ENCODE measurements at places on chromosomes 2 and 18.

- DNase-seq, result no peak
Observed at GRCh38 chr18:48848641-48849143, 102.1 kb downstream of the SMAD7 start.

DNA sequence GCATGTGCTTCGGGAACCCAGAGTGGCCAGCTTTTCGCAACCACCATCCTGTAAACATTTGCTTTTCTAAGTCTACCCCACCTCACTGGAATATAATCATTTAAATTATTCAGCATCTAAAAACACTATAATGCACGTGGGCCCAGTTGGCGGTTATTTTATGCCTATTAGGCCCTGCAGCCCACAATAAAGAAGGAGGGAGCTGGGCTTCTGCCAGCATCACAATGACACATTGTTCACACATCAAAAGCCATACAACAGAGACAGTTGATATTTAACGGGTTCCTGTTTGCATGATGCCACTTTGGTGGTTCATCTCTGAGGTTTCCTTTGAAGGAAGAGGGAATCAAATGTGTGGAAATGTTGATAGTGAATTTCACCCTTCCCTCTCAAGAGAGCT, 916.0 kb upstream of the CELF4 start:
- no peak for DNase-seq

GRCh38 chr18:70659036-70659925, 370.4 kb downstream of the SOCS6 start:
- DNase-seq, result no peak

GRCh38 chr2:74000666-74001065, 16.0 kb downstream of the TET3 start:
- DNase-seq, result no peak

GRCh38 chr2:174492963-174493431, 6.2 kb upstream of the GPR155 start:
- no peak for DNase-seq

DNA sequence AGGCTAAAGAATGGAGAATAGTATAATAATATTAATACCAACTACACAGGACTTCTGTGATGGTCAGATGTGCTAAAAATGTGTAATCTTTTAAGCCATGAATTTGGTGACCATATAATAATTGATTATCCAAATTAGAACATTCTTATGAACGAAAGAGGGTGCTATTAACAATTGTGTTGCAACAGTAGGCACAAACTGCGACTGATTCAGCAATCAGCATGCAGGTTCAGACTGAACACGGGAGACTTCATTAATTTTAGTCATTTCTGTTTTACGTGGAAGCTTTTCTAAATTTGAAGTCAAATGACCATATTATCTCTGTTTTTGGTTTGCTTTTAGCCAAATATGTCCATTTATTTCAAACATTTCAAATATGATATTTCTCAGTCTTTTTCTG, 54.6 kb upstream of the CHST9 start:
- DNase-seq, result no peak

DNA sequence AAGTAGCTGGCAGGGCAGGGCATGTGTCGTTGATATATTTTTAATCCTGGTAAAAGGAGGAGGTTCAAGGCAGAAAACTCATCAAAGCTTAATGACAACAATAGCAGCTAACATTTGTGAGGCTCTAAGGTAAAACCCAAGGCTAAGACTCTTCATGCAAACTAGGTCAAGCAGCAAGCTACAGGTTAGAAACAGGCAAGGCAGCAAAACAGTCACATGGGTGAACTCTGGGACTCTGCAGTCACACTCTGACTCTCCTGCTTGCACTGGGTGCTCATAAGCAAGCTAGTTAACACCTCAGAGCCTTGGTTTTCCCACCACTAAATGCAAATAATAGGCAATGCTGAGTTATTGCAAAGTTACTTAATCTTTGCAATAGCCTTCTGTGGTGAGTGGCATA, 7.9 kb downstream of the IL1RN start:
- DNase-seq, result peak; percentile 7

- no peak for DNase-seq
Observed at GRCh38 chr18:59699750-59700534, 2.7 kb upstream of the CCBE1 start.

DNA sequence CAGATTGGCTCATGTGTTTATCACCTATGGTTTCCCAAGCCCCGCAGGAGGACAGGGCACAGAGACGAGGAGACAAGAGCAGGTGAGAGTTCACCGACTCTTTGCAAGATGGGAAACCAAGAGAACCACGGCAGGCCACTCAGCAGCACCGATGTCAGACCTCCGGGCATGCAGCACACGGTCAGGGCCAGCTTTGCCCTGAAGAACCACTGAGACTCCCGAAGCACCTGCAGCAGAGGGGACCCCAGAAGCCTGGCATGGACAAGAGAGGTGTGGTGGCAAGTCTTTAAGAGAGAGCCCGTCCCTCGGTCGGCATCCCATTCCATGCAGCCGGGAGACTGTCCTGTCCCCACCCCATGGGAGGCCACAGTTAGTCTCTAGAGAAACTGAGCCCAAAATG, 36.6 kb upstream of the TAF1B start:
- DNase-seq, result no peak

GRCh38 chr18:72316497-72316896, 227.6 kb downstream of the CBLN2 start:
- no peak for DNase-seq

DNA sequence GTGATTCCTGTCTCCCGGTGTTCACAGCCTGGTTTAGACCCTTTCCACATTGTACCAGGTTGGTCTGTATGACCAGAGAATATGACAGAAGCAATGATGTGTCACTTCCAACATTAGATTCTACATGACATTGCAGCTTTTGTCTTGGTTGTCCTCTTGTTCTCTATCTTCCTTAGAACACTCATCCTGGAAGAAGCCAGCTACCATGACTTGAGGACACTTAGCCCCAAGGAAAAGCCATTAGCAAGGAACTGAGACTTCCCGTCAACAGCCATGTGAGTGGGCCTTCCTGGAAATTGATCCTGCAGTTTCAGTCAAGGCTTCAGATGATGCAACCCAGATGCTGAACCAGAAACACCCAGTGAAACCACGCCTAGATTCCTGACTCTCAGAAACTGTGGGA, 143.3 kb downstream of the MREG start:
- no peak for DNase-seq

- DNase-seq, result no peak
Observed at GRCh38 chr2:30677861-30678385, 129.3 kb downstream of the CAPN13 start.

- DNase-seq, result no peak
Observed at GRCh38 chr2:17646081-17646554, 105.6 kb downstream of the VSNL1 start.

- DNase-seq, result no peak
Observed at GRCh38 chr2:50529600-50530218, 502.2 kb downstream of the NRXN1 start.

GRCh38 chr2:64018701-64019082, 536 bp downstream of the VPS54 start:
- DNase-seq, result peak; percentile 76

GRCh38 chr2:48902521-48902920, 147.0 kb upstream of the LHCGR start:
- DNase-seq, result no peak

- no peak for DNase-seq
Observed at GRCh38 chr2:184654945-184655344, 56.6 kb downstream of the ZNF804A start.

- DNase-seq, result no peak
Observed at GRCh38 chr2:128579825-128580224, 261.2 kb upstream of the HS6ST1 start.

GRCh38 chr2:148599109-148599991, 45.2 kb upstream of the EPC2 start:
- no peak for DNase-seq

DNA sequence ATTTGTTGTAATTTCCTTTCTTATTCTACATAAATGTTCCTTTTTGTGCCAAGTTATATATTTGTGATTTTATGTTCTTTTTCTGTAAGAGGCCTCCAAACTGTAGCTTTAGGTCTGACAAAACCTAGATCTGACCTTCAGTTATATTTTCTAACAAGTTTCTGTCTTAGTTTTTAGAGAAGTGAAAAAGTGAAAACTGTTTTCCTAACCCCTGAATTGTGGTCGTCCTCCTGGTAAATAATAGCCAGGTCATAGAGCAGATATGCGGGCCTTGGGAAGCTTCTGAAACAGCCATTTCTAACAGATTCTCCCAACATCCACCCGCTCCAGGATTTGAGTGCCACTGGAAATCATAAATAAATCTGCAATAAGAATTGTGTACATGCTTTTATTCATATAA, 398.4 kb upstream of the CWC22 start:
- no peak for DNase-seq

GRCh38 chr2:238942080-238942725, 94.3 kb downstream of the TWIST2 start:
- peak; percentile 72 for DNase-seq

- DNase-seq, result no peak
Observed at GRCh38 chr18:59453468-59453961, 94.5 kb upstream of the LMAN1 start.

DNA sequence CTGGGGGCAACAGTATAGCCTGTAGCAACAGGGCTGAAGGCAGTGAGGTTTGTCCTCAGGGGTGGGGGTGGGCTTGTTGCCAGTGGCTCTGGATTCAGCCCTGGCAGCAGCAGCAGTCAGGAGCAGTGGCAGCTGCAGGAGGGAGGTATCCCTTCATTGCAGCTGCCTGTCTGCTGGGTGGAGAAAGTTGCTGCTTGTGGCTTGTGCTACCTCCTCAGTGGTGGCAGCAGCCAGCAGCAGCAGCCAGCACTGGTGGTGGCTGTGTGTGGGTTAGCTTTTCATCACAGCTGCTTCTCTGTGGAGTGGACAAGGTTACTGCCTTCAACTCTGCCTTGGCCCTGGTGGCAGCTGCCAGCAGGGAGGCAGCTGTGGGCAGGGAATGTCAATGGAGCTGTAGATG, 94.9 kb downstream of the ARL6IP6 start:
- DNase-seq, result no peak

DNA sequence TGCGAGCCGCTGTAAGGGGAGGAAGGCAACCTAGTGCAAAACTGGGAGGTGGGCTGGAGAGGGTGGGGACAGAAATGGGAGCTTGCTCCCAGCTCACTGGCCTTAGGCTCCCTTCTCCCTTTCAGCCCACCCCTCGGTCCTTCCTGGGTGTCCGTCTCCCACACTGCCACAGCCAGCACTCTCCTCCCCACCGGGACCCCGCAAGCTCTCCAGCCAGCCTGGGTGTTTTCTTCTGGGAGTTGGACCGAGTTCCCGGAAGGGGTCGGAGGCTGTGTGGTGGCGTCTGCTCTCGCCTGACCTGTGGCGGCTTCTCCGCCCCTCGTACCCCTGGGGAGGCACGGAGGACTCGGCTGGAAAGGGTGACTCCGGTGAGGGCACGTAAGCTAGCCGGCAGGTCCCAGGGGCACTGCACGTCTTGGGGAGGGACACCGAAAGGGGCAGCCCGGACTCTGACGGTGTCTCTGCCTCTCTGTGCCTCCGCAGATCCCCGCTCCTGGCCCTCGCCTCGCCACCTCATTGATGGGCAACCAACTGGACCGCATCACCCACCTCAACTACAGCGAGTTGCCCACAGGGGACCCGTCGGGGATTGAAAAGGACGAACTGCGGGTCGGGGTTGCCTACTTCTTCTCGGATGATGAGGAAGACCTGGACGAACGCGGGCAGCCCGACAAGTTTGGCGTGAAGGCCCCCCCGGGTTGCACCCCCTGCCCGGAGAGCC, 1.1 kb downstream of the LRATD1 start:
- DNase-seq, result peak; percentile 72

DNA sequence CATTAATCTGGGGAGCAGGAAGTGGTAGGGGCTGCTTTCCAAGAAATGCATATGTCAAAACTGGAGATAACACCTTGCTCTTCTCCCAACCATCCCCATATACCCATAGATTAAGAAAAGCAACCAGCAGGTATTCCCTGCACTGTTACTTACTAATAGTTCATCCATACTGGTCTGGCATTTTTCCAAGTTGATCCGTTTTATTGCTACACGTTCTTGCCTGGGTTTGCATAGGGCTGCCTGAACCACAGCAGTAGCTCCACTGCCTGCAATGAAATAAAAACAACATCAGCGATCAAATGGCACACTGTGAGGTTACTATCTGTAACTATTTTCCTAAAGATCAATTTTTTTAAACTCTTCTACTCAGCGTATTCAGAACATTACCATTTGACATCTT, 65.6 kb downstream of the STK39 start:
- DNase-seq, result no peak

- no peak for DNase-seq
Observed at GRCh38 chr2:118119158-118119727, 31.0 kb downstream of the INSIG2 start.

DNA sequence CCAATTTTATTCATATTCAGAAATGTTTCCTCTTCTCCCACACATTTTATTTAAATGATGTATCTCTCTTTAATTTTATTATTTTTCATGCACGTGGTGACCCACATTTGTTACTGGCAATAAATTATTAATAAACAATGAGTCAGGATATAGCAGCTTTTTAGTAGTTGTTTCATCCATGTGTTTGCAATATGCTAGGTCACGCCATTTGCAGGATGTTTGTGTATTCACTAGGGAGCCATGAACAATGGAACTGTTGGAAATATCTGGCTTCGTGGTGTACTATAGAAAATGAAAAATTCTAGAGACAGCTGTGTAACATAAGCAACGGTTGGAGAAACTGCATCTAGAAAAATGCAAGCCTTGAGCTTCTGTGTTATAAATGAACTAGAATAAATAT, 176.0 kb upstream of the COL3A1 start:
- no peak for DNase-seq

GRCh38 chr2:163259489-163259888, 420.9 kb upstream of the KCNH7 start:
- DNase-seq, result no peak

DNA sequence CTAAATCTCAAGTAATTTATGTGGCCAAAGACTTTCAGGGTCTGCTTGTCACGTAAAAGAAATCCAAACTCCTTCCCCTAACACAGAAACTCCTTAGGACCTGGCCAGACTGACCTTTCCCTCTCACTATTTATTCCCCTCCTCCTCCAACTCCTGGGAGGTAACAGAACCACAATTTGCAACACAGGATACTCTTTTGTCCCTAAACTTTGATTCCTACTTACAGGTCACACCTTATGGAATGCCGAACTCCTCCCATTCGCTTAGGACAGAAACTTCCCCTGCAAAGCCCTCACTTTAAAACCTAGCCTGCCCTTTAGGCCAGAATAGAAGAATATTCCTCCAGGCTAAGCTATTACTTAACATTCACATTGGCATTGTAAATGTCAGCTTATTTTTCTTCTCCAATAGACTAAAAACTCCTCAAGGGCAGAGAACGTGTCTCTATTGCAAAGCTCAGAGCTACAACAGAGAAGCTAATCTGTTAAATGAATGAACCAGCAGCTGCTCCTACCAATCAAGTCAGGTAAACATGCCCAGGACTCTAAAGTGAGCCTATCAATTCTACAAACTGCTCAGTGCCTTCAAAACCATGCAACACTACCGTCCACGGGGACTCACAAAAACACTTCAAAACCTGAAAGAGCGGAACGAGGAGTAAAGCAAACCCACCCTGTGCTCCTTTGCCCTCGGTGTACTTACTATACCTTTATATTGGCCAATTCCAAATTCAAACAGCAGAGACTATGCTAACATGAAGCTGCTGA, 6.1 kb downstream of the INO80D start:
- no peak for DNase-seq

GRCh38 chr2:64311948-64312621, 141.9 kb upstream of the LGALSL start:
- DNase-seq, result peak; percentile 89

All from coronary artery (tissue), 2 donors.